M059J (cell line): ENCODE measurements at places on chromosomes 2 and 18. TPM values are rescaled to one million over a fixed set of nuclear protein-coding genes. Genes with fewer than 3 reads are reported as not detected.

DNA sequence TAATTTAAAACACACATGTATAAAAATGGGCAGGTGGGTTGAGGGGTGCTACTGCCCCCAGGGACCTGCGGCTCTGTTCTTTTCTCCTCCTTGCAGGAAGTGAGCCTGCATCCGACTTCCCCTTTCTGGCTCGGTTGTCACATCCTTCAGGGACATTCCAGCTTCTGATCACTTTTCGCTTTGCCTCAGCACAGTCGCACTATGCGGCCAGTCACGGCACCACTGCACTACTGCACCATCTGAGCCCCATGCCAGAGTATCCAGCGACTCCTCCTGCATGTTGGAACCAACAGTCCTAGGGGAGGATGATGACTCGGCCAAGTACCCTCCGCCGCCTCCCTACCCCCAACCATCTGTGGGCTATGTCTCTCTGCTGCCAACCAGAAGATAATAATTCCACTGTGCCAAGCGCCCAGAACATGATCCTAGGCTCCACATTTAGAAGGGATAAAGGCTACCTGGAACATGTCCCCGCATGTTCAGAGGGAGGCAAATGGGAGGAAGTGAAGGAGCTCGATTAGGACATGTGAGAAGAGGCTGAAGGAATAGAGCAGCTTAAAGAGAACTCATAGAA lies 17.6 kb downstream of the CDC42EP3 start:
- no peak for DNase-seq

DNA sequence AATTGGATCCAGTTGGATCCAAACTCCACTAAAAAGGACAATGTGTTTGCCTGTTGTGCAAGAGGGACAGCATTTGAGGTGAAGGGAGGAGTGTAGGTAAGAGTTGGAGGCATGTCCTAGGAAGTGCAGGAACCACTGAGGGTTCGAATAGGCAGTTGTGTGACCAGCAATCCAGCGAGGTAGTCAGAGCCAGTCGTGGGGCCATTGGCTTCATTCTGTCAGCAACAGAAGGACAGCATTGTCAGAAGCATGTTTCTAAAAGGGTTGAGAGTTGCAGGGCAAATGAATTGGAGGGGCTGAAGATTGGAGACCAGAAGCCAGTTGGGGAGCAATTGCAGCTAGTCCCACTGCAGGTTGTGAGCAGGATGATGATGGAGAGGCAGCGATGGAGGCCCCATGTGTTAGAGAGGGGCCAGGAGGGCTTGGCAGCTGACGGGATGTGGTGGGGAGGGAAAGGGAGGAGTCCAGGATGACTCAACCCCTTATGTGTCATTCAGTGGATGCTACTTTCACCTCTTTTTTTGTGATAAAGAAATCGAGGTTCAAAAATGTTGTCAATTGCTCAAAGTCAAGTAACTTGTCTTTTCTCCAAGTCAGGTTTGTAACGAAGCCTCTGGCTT lies 96.7 kb upstream of the SIX3 start:
- DNase-seq, result peak; percentile 32

- DNase-seq, result no peak
Observed at GRCh38 chr2:216392018-216392562, 19.8 kb upstream of the MARCHF4 start.

DNA sequence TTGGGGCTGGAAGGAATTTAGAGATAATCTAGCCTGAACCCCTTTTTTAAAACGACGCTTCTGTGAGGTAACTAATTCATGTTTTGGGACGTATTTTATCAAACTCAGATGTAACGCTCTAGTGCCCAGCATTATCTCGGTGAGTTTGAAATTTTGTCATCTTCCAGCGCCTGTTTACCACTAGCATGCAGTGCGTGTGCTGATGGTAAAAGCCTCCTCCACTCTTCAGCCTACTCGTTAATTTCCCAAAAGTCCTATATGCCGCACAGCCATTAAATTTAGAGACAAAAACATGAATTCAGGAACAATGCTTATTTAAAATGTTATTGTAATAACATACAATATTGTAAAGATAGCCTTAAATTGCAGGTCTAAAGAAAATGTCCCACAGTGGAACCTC lies 2.8 kb downstream of the ZCCHC2 start:
- DNase-seq, result no peak

DNA sequence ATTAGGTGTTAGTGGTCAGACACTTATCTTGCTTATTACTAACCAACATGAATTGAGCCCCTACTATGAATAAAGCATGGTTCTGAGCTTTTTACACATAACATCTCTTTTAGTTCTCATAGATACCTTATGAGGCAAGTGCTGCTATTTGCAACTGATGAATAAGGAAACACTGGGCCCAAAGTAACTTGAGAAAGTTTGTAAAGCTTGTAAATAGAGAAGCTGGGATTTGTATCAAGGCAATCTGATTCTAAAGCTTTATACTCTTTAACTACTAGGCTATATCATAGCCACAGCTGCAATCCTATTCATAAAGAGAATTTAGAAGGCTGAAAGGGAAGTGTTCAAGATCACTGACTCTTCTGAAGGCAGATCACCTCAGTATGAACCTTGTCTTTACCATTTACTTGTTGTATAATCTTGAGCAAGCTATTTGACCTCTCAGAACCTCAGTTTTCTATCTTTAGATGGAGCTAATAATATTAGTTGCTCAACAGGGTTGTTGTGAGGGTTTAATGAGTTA lies 60.4 kb downstream of the ABCB11 start:
- DNase-seq, result no peak

DNA sequence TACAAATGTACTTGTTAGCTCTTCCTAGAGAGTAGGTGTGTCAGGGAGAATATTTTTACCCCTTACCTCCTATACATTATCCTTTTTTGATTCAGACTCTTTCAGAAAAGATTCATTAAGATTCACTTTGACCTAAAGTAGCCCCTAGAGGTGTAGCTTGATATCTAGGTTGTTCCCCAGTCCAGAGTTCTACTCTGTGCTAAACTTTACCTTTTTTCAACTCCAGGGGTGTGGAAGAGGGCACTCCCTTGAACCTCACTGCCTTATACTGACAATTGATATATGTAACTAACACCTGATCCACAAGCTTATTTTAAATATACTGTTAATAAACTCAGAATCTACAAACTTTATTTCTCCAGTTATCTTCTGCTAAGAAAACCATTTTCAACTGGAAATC lies 30.0 kb downstream of the AFTPH start:
- DNase-seq, result no peak

DNA sequence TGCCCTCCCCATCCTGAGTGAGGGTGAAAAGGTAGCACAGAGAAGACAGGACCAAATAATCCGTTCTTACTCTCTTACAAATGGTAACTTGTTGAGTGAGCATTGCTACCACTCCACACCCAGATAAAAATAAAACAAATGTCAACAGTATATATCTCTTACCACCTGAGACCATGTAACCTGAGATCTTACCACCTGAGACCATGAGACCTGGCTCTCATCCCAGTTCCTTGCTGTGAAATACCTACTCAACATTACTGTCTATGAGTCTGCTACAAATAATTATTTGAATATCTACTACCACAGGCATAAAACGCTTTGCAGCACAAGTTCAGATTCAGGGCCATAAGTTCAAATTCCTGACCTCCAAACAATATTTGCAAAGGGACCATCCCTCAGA lies 234.7 kb downstream of the C1D start:
- no peak for DNase-seq

DNA sequence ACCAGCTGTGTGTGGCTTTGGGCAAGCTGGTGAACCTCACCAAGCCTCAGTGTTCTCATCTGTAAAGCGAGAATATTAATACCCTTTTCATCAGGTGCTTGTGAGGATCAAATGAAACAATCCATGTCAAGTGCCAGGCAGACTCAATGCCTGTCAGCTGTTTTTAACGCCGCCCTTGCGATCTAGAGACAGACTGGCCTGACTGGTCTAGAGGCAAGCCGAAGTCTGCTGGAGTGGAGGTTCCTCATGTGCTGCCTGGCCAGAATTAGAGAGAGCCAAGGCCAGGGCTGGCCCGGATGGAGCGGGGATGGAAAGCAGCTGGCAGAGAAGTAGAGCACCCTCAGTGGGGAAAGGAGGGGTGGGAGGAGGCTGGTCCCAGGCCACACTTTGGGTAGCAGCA lies 74.5 kb upstream of the B3GNT7 start:
- DNase-seq, result no peak

DNA sequence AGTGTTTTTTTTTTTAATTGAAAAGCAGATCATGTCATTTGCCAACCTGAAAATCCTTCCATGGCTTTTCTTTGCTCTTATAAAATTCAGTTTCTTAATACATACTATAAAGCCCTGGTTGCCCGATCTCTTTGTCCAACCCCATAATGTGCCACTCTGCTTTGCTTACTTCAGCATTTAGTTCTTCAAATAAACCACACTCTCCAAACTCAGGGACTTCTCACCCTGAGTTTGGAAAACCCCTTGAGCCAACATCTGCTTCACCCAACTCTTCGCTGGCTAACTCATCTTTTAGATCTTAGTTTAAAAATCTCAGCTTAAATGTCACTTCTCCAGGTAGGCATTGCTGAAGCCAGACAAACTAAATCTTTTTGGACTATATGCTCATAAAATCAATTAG lies 1.3 kb upstream of the STAT1 start:
- DNase-seq, result no peak

DNA sequence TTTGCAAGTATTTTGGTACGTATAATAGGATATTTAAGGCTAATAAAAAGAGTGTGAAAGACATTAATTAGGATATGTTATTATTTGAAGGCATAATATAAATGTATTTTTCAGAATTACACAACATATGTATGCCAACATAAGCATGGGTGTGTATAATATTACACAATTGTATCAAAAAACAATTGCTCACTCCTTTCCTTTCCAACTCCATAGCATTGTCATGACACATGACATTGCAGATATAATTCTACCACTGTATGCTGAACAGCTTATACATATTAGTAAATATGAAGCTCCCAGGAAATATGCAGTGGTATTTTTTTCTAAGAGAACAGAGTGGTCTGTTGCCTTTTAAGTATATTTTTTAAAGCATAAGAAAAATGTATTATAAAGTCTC lies 593.1 kb downstream of the TMX3 start:
- no peak for DNase-seq

CARF gene
- 1.3 and 3.0 TPM in 2 replicates for total RNA-seq

PDCD1 gene
- not detected in 2 replicates for total RNA-seq

STAT4 gene
- 0.22 and 0.37 TPM in 2 replicates for total RNA-seq
